Omental fat pad (tissue), 4 donors: ENCODE measurements at places on chromosomes 7 and 10.
A peak's percentile ranks its signal among the peaks of the same experiment; 100 is the strongest.

DNA sequence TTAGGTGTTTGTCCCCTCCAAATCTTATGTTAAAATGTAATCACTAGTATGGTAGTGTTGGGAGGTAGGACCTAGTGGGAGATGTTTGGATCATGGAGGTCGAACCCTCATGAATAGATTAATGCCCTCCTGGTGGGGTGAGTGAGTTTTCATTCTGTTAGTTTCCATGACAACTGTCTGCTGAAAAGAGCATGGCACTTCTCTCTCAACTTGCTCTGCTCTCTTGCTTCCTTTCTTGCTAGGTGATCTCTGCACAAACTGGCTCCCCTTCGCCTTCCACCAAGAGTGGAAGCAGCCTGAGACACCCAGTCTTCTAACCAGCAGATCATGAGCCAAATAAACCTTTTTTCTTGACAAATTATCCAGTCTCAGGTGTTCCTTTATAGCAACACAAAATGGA, 853.9 kb downstream of the SORCS1 start:
- DNase-seq, result no peak

DNA sequence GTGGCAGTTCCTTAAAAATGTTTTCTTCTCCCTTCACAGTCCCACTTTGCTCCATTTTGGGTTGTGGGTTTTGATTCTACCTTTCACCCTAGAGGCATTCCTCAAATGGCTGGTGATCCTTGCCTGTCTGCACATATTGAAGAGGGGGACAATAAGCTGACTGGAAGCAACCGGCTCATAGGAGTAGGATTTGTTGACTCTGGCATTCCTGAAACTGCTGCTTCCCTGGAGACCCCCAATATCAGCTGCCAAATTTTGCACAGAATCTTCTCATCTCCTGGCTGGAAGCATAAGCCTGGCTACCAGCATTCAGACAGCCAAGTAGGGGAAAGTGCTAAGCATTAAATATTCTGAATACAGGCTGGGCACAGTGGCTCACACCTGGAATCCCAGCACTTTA, 53.7 kb downstream of the KIF5B start:
- no peak for DNase-seq

- DNase-seq, result no peak
Observed at GRCh38 chr7:129375141-129375938, 58.9 kb upstream of the STRIP2 start.

DNA sequence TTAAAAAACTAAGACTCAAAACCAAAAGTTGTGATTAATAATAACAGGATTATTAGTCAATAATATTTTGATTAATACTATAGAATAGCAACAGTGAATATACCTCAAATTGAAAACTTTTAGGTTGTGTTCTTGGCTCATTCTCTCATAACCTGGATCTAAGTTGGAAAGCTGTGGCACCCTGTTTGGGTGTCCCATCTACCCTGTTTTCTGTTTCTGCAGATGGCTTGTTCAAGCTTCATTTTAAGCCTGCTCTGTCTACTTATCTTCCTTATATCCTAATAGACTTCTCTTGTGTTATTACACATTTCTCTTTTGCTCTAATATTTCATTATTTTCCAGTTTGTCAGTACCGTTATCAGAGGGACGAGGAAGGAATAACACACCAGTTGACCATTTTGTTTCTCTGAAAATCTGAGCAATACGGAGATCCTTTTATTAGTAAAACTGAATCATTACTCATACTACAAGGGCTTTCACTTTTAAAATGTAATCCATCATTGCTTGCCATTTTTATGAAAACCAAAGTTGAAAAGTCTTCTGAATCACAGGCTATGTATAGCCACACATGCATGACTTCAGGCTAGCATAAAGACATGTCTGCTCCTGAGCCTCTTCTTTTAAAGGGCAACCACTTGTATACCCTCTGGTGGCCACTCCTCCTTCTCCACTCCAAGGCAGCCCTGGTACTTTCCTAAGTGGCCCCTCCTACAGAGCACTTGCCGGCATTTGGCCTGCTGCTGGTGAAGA, 22.3 kb downstream of the COX15 start:
- DNase-seq, result no peak

DNA sequence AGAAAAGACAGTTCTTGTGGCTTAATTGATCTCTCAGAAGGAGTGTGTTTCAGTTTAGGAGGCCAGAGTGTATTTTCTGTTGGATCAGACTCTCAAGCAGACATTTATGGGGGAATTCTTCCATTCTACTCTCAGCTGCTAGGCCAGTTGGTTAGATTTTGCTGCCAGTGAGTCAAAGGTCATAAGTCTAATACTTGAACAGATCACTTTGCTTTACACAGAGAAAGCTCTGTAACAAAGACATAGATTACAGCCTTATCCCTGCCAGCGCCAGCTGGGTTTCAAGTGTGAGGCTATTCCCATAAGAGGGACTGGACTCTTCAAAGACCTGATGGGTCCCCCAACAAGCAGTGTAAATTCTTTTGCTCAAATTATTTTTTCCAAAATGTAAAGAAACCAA, 145.6 kb upstream of the SEMA3C start:
- no peak for DNase-seq

DNA sequence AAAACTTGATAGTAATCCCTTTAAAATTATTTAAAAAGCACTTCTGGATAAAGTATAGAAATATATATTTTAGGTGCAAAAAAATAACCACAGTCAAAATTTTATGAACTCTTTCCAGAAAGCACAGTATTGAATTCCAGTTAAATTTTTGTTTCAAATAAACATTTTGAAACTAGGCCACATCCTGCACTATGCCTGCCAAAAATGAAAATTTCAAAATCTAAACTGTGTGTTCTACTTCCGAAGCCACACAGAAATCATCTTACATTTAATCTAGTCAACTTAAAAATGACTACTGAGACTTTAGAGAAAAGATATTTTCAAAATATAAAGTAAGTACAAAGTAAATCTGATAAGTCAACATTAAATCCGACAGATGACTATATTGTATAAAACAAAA, 50.0 kb downstream of the MAGI2 start:
- no peak for DNase-seq

DNA sequence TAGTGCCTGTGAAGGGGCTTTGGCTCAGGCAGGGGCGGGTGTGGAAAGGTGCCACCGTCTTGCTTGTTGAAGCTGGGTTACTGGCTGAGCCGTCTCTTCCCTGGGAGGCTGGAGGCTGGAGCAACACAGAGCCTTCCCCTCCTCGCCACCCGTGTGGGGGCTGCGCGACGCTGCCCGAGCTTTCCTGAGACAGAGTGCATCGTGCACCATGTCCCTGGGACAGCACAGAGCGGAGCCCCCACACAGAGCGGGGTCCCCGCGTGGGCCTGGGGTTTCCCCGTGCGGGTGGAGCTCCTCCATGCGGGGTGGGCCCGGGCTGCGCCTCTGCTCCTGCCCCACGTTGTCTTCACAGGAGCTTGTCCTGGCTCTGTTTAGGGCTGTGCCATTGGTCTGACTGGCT, 69.9 kb downstream of the INPP5A start:
- DNase-seq, result peak; percentile 12

DNA sequence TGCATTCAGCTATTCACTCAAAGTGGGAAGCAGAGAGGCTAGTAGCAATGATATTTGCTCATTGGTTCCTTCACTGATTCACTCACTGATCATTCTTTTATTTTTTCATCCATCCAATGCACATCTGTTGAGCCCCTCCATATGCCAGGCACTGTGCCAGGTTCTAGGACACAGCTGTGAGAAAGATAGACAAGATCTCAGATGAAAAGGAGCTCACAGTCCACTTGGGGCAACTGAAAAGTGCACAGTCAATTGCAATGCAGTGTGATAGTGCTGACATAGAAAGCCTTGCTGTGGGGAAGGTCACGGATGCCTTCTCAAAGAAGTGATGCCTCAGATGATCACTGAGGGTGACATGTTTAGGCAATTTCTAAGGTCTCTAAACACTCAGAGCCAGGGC, 262.3 kb downstream of the PTEN start:
- no peak for DNase-seq

GRCh38 chr10:3692387-3692999, 92.5 kb downstream of the KLF6 start:
- no peak for DNase-seq
